Stimulated activated CD4-positive, alpha-beta T cell treated with anti-CD3 and anti-CD28 coated beads, Interleukin-12 subunit alpha, Interleukin-12 subunit beta, amount 100 ng/mL, for 24 hours (primary cell): ENCODE measurements at places on chromosomes 3 and 15.

DNA sequence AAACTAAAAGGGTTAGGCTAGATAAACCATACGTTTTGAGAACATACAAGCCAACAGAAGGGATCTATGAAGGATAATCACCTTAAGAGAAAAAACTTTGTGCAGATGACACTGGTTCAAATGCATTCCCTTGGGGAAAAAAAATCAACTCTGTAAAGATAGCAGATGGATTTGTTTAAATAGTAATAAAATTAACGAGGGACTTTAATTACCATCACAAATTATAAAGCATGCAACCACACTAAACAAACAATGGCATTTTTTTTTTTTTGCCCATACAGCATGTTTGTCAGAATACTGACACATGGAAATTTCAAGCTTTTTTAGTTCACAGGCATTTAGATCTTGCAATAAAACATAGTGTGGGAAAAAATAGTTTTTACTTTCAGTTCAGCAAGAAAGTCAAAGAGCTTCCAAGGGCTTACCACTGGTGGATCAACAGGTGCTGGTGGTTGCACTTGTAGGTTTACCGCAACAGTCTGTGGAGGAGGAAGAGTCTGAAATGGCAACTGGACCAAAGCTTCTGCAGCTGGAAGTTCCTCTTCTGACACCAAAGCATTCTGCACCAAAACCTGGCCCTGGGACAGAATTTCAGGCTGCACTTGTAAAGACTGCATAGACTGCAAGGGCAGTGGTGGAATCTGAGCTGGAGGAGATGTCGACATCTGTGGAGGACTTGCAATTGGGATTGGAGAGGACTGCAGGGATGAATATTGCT is 53.1 kb downstream of the PHC3 start:
- no peak for DNase-seq

- no peak for DNase-seq
Observed at GRCh38 chr3:9439331-9439730, 41.9 kb downstream of the SETD5 start.

DNA sequence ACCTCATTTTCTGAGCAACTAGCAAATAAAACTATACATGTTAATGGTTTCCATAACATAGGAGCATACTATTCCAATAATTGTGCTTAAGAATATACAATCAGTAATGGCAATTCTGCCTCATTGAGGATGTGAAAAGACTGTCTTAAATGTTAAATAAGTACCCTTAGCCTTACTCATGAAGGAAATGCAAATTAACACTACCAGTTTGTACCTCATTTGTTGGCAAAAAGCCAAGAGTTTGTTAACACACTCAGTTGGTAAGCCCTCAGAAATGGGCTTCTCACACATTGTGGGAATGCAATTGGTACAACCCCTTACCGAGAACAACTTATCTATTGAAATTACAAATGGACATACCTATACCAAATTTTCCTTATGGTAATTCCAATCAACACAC is 9.2 kb upstream of the STT3B start:
- no peak for DNase-seq

DNA sequence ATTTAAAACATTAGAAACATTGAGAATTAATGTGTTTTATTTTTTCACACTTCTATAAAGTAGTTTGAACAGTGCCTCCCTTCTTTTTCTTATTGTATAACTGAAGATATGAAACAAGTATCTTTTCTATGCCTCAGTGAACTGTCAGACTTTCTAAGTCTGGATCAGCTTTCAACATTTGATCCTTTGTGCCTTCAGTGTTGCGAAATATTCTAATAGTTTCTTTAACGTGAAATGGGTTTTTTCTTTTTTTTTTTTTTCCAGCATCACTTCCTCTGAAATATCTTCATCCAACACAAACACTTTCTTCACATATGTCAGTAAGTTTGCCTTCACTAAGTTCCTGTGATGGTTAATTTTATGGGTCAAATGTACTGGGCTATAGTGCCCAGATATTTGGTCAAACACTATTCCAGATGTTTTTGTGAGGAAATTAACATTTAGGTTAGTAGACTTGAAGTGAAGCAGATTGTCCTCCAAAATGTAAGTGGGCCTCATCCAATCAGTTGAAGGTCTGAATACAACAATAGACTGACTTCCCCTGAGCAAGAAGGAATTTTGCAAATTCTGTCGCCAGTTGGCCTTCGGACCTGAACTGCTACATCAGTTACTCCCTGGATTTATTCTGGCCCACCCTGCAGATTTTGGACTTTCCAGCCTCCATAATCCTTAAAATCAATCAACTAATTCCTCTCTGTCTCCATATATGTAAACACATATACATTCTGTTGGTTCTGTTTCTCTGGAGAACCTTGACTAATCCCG is 6.4 kb upstream of the CPOX start:
- no peak for DNase-seq

DNA sequence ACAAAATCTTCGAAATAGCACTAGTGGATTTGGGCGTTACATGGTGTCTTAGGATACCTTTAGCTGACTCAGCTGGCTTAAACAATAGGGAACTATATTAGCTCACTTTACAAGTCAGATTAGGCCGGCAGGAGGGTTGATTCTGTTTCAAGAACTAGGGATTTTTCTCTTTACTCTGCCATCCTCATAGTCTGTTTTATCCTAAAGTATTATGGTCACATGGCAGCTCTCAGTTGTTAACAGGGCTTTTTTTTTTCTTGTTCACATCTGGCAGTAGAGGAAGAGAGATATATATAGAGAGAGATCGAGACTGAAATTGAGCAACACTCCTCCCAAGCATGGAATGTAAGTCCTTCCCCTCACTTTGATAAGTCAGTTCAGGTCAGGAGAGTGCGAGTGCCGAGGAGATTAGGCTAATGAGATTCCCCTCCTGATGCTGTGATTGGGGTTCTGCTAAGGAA is 32.9 kb downstream of the CHP1 start:
- no peak for DNase-seq

DNA sequence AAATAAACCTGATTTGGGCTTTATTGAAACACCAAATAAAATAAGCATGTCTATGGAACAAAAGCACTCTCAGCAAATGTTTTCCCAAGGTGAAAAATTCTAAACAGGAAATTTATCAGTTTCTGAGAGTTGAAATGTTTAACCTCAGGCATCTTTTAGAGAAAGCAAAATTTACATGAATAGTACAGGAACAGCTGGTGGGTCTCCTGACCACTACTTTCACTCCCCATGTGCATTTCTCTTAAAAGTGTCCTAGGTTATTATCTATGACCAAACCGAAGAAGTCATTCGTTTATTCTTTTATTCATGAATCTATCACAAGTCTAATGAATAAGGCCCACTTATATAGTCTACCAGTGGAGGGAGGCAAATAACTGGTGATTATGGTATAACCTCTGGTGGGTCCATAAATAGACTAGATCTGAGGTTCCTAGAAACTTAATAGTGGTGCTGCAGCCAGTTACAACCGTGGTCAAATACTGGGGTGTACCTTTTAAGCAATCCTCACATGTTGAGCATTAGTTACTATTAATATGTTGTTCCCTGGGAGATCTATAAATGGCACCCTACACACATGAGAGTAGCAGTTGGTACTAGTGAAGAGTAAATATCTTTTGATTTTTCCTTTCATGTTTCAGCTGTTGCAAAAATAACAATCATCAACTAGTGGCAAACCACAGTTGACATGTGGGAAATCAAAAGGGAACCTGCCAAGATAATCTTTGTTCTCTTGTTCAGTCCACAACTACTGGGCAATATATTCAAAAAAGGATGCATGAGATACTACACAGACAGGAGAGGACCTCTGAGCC is 169.3 kb upstream of the STAC start:
- no peak for DNase-seq

- no peak for DNase-seq
Observed at GRCh38 chr3:34396288-34396687, 597.9 kb downstream of the PDCD6IP start.

DNA sequence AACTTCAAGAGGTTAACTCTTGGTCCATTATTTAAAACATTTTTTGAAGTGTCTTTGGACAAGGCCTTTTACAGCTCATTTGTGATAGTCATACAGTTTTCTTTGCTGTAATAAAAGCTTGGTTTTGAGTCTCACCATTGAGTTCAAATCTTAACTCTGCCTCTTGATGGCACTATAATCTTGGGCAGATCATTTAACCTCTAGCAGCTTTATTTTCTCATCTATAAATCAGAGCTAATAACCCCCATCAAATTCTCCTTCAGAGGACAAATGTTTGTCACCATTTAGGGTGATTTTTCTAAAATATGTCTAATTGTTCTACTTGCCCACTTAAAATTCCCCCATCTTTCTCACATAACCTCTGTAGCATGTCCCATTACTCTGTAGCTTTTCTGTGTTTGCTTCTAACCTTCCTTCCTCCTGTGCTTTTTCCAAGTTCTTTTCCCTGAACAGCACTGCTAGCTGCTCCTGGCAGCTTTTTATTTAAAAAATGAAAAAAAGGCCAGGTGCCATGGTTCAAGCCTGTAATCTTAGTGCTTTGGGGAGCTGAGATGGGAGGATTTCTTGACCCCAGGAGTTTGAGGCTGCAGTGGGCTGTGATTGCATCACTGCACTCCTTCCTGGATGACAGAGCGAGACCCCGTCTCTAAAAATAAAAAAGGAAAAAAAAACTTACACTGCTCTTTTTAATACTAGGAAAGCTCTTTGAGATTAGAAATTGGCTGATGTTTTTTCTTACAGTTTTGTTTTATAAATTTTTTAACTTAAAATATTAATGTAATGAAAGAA is 28.5 kb downstream of the UBE2E1 start:
- no peak for DNase-seq

GRCh38 chr15:96097661-96098060 is 232.8 kb upstream of the NR2F2 start:
- no peak for DNase-seq

- DNase-seq = no peak
Observed at GRCh38 chr3:38275658-38276057, 6.4 kb upstream of the SLC22A14 start.

DNA sequence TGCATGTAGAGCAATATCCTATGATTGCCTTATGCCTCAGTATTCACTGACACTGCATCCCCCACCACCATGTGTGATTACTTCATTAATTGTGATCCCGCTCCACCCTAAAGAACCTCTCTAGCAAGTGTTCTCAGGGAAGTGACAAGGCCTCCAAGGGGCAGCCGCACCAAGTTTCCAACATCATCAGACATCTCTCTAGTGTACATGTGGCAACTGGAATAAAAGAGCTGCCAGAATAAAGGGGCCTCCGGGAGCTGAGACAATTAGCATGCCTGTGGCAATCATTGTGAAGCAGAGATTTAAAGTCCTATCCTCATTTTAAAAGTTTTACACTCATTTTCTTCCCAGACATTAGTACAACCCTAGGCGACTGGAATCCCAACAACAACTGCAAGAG is 902.1 kb upstream of the SEMA6D start:
- DNase-seq = no peak

GRCh38 chr3:62481962-62482361 is 108.6 kb upstream of the FEZF2 start:
- no peak for DNase-seq
